ENCODE measurements at places on chromosomes 6 and 20. TPM values are rescaled to one million over a fixed set of nuclear protein-coding genes. Genes with fewer than 3 reads are reported as not detected.

NDRG3 gene
- total RNA-seq: 19.6 TPM

PRSS16 gene
- total RNA-seq: 3.2 TPM

SPAG4 gene
- total RNA-seq: 5.2 TPM

INSM1 gene
- not detected for total RNA-seq

STMND1 gene
- not detected for total RNA-seq

CCN6 gene
- total RNA-seq: not detected

TRIM10 gene
- not detected for total RNA-seq

MANEA gene
- total RNA-seq: 3.5 TPM

MUC21 gene
- not detected for total RNA-seq

RHAG gene
- total RNA-seq: not detected

ECT2L gene
- not detected for total RNA-seq

MMP24 gene
- 22.6 TPM for total RNA-seq

SALL4 gene
- 1.6 TPM for total RNA-seq

All from A549 treated with Mapracorat at 1 μM for 4 hours (cell line).